Thoracic aorta (tissue), 2 donors: ENCODE measurements at places on chromosomes 11 and 22. TPM values are rescaled to one million over a fixed set of nuclear protein-coding genes. Genes with fewer than 3 reads are reported as not detected.

GRCh38 chr11:82992223-82992622, 79.5 kb downstream of the RAB30 start:
- no peak for DNase-seq

SLC5A12 gene
- total RNA-seq = not detected

GRCh38 chr11:96316869-96317268, 26.1 kb downstream of the MAML2 start:
- no peak for DNase-seq

GRCh38 chr11:73578592-73579185, 19.2 kb downstream of the FAM168A start:
- DNase-seq = no peak

DNA sequence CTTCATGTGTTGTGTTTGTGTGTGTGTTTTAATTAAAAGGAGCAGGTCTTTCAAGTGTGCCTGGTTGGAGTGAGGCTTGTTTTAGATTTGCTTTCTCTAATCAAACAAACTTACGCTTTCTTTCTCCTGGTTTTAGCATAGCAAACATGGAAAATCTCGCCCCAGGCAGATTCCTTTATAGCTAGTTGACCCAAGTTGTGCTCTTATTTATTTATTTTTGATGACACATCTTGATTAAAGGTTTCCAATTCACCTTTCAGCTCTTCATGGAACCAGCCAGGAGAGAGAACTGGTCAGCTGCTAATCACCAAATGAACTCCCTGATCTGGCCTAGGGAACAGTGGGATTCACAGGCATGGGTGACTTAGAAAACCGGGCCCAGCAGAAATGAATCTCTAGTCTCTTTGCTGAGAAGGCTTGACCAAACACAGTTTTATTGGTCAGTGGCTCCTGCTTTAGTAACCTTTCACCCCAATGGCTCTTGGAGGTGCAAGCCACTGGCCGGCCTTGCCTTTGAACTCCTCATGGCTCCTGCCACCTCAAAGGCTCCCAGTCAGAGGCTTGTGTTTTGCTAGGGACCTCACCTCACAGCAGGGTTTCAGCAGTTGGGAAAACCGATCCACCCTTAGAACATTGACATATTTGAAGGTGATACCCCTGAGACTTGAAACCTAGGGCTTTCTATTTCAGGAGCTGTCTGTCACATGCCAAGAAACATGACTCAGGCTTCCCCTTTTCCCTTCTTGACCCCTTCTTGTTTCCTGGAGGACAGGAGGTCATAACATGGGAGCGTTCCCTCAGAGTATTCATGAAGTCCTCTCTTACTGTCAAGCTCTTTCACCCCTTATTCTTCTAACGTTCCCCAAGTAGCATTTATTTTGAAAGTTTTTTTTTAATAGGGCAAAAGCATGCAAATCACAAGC, 48.8 kb downstream of the EXT2 start:
- DNase-seq = no peak

DNA sequence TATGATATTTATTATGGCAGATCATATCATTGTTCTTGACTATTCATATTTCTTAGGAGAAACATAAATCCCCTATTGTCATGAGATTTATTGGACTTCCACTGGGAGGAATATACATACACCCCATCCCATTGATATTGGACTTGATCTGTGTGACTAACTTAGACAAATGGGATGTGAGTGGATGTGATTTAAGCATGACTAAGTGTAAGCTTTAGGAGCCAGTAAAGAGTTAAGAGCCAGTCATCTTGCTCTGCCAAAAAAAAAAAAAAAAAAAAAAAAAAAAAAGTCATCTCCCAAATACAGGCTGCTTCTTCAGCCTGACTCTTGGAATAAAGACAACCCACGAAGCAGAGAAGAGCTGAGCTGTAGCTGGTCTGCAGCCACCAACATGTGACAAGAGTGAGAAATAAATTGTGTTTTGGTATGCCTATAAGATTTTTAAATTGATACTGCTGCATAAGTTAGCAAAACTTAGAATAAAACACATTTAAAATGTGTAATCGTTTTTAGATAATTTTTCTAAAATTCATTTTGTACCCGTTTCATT, 595.0 kb upstream of the LRRC4C start:
- DNase-seq = no peak

GRCh38 chr22:36328635-36329253, 59.0 kb downstream of the MYH9 start:
- DNase-seq = peak; percentile 62

SLC1A2 gene
- 0.78 TPM for total RNA-seq

GRCh38 chr11:128069665-128070064, 517.7 kb downstream of the ETS1 start:
- DNase-seq = no peak

DNA sequence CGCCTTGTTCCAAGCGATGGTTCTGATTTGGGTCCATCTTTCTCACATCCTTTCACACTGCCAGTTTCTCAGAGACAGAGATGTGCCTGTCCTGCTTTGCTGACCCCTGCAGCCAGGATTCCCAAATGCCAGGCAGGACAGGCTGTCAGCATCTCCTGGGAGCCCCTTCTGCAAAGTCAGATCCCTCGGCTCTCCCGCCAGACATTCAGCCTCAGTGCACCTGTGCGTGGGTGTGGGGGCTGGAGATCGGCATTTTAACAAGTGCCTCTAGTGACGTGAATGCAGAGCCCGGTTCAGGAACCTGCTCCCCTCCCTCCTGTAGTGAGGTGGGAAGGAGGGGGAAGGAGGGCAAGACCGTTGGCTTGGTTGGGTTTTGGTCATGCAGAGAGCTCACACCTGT, 108.9 kb upstream of the FGF3 start:
- DNase-seq = no peak

LARGE2 gene
- not detected for total RNA-seq

DNA sequence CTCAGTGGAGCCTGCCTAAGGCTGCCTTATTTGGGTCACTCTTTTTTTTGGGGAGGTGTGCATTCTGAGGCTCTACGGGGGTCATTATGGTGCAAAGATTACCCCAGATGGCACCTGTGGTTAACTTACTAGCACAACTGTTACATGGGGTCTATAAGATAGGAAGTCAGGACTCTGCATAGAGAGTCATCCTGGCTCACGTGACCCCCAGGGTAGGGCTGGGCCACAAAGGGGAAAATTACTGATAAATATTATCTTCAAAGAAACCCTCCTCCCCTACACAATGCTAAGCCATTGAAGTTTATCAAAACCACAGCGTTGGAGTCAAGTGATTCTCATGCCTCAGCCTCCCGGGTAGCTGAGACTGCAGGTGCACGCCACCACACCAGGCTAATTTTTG, 397.1 kb downstream of the MN1 start:
- no peak for DNase-seq

GRCh38 chr11:7019500-7020182, 505 bp downstream of the ZNF214 start:
- DNase-seq = no peak

DNA sequence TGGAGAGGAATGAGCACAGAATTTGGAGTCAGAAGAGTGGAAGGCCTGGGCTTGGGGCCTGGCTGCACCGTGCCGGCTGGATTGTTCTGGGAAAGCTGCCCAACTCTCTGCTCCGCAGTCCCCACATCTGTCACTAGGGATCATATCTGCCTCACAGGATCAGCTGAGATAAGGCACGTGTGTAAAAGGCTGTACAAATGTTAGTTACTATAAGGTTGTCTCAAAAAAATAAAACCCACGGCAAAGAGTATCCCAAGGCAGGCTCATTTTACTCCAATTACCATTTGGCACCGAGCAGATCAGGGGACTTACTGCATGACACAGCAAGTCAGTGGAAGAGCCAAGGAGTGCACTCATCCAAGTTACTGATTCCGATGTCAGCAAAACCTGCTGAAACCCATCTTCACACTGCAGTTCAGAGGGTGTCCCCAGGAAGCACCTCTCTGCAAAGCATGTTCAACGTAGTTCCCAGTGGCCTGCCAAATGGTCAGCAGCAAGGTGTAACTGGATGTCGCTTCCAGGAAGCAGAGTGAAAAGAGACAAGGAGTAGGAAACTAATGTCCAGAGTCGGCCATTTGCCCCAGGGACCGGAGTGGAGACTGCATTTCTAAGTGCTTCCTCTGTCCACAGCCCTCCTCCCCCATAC, 18.1 kb upstream of the MRTFA start:
- no peak for DNase-seq

GAS2 gene
- not detected for total RNA-seq

DNA sequence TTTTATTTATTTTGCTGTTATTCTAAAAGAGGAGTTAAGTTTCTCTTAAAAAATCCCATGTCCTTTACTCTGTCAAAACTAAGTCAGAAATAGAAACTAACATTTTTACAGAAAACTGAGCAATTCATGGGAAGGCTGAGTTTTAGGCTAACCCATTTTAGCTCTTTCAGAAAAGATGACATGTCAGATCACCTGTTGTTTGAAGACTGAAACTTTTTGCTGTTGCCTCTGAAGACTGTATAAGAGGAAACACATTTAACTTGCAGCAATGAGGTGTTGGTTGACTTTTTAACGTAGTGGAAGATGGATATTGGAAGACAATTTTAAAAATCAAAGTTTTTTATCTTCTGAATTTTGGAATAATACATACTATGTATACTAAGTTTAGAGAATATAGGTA, 115.4 kb downstream of the METTL15 start:
- no peak for DNase-seq

GRCh38 chr22:47075568-47075967, 313.1 kb downstream of the TBC1D22A start:
- DNase-seq = no peak

TP53I11 gene
- 60.0 TPM for total RNA-seq

- no peak for DNase-seq
Observed at GRCh38 chr11:103591554-103591953, 444.9 kb upstream of the DDI1 start.

CHST1 gene
- total RNA-seq = 50.2 TPM

- no peak for DNase-seq
Observed at GRCh38 chr11:111414267-111414931, 35.3 kb upstream of the POU2AF1 start.

- no peak for DNase-seq
Observed at GRCh38 chr11:109845437-109845836, 247.8 kb upstream of the ZC3H12C start.

DNA sequence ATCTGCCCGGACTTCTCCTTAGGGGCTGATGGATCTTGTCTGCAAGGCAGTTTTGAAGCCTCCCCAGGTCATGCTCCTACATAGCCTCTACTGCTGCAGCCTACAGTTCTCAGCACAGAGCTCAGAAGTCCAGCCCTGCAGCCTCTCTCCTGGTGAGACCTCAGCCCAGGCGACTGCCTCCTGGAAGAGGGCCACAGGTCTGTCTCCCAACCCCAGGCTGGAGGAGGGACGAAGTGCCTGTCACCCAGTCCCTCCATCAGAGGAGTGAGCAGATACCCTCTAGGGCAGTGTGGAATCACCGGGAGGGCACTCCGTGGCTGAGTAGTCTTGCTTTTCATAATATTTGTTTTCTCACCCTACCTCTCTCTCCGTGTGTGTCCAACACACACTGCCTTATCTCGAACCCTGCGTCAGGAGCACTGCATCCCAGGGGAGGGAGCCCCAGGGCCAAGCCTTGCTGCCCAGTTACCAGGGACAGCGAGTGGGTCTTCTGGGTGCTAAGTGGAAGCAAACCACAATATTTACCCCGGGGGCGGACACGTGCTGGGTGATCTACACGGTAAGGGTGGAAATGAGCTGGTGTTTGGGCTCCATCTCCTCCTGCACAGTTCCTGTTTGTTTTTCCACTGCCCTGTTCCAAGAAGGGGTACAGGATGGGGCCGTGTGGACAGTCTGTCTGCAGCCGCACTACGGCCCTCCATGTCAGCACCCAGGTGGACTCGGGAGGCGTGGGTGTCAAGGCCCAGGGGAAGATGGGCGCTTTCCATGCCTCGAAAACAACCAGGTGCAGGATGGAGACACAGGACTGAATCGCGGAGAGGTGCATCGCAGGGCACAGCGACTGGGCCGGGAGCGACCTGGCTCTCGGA, 133.7 kb upstream of the HSD17B12 start:
- DNase-seq = no peak

GRCh38 chr11:30451167-30451566, 128.3 kb downstream of the ARL14EP start:
- no peak for DNase-seq

- DNase-seq = no peak
Observed at GRCh38 chr22:39227542-39228272, 17.1 kb downstream of the PDGFB start.

GRCh38 chr11:12291766-12292165, 85.6 kb upstream of the PARVA start:
- DNase-seq = no peak

SPDYC gene
- total RNA-seq = not detected

GRCh38 chr11:92342886-92343285, 118.3 kb downstream of the FAT3 start:
- DNase-seq = no peak

OR8G5 gene
- not detected for total RNA-seq

DNA sequence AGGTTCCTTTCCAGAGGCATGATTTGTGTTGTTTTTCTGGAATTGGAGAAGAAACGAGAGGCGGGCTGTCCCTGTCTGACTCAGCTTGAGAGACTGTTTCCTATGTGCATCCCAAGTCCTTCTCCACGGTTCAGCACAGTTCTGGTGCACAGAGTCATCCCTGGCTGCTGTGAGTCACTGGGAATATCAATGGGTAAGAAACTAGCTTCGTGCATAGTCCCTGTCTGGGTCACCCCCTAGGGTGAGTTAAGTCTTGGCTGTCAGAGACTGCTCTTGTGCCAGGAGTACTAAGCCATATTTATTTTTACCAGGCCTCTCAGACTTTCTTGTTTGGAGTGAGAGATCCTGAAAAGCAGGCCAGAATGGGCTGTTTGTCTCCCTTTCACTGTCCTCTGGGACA, 2.4 kb upstream of the LRP4 start:
- peak; percentile 35 for DNase-seq

C11orf65 gene
- total RNA-seq = not detected

DNA sequence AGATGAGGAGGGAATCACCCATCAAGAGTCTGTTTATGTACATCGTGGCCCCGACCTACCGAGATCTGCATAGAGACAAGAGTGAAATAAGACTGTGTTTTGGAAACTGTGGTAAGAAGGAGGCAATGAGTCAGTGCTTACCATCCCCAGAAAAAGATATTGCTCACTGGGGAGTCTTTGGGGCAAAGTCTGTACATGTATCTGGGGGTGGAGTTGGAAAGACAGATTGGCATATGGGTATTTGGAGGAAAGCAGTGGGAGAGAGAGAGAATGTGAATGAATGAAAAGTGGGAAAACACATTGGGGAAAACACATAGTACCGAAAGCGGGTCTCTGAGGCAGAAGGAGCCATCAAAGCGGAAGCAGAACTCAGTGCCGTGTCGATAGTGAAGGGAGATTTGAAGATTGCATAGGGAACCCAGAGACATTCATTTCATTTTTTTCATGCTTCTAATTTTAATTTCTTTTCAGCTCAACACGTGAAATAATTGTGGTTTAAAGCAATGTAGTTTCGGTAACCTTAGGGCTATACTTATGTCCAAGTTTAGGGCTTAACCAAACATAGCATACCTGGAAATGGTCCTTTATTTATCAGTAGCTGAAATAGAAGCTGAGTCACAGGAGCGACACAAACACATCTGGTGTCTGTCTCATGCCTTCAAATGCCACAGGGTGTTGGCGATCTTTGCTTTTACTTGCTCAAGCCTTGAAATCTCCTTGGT, 98.6 kb upstream of the CD44 start:
- DNase-seq = no peak

GRCh38 chr22:24504540-24504939, 9.4 kb downstream of the UPB1 start:
- DNase-seq = no peak

GRCh38 chr11:123408619-123409455, 21.2 kb upstream of the GRAMD1B start:
- no peak for DNase-seq
